ENCODE measurements at places on chromosomes 3 and 15.
A peak's percentile ranks its signal among the peaks of the same experiment; 100 is the strongest.

- peak; percentile 71 for DNase-seq
Observed at GRCh38 chr3:48157950-48158376, 30.3 kb downstream of the CDC25A start.

- DNase-seq = no peak
Observed at GRCh38 chr3:10804183-10804648, 11.8 kb upstream of the SLC6A11 start.

- no peak for DNase-seq
Observed at GRCh38 chr3:37071921-37072320, 78.6 kb downstream of the MLH1 start.

GRCh38 chr3:177928172-177928873 lies 607.9 kb upstream of the KCNMB2 start:
- DNase-seq = no peak

GRCh38 chr15:58297639-58298038 lies 134.2 kb upstream of the LIPC start:
- no peak for DNase-seq

DNA sequence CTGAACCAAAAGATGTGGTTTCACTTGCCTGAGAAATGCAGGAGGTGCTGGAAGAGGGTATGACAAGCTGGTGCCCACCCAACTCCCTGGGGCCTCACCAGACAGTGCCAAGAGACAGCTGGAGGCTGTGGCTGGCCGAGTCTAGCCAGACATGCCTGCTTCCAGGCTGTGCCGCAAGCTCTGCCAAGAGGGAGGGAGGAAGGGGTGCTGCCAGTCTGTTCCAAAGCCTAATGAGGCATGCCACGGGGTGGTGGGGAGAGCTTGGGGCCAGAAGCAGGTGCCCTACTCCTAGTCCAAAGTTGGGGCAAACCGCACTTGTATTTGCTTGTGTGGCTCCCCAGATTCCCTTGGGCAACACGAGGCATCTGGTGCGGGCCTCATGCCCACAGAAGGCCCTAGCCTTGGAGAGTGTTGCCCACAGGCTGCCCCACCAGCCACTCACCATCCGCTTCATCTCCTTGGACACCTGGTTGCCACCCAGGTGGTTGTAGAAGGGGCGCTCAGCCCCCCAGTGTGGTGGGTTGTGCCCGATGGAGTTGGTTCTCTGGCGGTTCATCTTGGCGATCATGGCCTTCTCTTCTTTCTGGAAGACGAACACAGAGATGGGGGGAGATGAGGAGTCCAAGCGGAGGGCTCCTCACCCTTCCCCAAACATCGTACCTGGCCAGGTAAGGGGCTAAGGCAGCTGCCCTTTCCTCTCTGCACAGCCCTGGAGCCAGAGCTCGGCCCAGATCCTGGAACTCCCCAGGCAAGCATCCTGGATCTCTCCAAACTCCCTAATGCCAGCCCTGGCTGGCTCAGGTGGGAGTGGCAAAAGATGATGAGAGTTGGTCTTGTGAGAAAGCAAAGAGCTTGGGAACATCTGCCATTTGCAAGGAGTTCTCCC lies 123.4 kb downstream of the SEC22A start:
- no peak for DNase-seq

- no peak for DNase-seq
Observed at GRCh38 chr3:66949898-66950297, 48.2 kb upstream of the KBTBD8 start.

DNA sequence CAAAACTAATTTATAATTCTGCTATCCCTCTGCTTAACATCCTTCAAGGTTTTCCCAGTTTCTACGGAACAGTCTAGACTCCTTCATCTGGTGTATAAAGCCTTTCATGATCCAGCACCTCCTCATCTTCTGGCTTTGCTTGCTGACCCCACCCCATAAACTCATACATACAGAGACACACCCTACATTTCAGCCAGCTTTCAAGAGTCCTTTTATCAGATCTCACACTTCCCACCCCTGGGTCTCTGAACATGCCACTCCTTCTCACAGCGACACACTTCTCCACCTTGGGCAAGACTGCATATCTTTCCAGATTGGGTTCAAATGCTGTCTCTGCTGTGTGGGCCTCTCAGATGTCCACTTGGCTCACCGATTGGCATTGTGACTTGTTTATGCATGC lies 166.8 kb upstream of the LPP start:
- DNase-seq = no peak

DNA sequence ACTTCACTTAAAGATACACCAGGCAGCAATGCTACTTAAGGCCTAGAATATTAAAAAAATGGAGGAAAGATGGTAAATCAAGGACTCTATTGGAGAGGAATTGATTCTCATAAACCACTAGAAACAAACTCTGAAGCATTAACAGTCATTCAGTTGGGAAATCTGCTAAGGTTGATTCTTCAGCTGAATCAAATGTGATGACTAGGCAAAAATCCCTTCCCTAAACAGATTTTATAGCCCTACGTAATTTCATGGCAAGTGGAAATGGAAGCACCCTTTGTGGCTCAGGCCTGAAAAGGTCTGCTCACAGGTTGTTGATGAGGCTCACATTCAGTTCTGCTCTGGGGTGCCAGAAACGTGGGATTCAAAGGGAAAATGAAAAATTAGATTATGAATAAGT lies 38.8 kb upstream of the ARL14 start:
- DNase-seq = no peak

GRCh38 chr3:173688216-173688842 lies 290.8 kb downstream of the NLGN1 start:
- no peak for DNase-seq

DNA sequence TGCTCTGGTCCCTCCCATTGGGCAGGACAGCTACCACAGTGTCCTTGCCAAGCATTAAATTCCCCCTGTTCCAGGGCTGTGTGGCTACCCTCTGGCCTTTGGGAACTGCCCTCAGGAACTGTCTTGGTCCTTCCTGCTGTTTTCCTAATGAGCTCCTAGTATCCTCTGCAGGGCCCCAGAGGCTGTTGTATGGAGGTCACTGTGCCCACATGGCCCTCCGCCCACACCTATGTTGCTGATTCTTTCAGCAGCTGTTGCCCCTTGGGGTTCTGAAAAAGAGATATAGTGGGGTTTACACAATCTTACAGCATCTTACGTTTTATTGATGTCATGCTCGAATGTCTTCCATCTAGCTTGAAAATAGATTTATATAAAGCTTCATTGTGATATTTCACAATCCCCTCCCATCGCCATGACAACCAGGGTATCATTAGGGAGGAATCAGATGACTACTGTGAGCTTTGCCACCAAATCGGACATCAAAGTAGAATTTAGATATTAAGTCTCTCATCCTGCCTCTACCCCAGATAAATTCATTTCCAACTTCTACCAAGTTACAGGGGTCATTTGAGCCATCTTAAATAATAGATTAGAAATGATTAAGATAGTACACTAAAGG lies 97.1 kb upstream of the NR2E3 start:
- no peak for DNase-seq

DNA sequence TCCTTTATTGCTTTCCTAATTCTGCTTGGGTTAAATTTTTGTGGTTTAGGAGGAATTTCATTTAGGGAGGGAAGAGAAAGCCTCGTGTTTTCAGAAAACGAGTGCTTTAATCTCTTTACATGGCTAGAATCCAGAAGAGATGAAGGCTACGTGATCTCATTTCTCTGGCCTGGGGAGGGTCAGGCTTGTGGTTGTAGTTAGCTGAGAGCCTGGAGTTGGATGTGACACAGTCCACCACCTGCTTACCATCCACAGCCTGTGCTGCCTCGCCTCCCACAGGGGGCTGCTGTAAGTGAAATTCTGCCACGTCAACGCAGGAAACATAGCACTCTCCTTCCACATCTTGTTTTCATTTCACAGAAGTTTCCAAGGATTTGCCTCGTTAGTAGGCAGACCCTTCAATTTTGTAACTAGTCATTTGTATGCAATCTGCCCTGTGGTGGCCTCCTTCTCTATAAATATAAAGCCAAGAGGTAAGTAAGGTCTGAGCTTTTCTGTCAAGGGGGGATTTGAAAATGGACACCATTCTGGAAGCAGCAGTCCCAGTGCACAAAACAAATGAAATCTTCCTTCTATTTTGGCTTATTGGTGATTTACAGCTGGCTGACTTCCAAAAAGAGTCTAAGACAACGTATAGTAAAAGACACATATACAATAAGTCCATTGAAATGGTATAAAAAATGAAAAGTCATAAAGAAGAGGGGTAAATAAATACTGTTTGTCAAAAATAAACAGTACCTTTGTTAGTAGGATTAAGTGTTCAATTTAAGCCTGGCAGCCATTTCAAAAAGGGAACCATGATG lies 3.4 kb downstream of the GXYLT2 start:
- DNase-seq = no peak

- DNase-seq = no peak
Observed at GRCh38 chr15:84992157-84992944, 10.7 kb downstream of the PDE8A start.

GRCh38 chr15:100439514-100439913 lies 89.2 kb downstream of the CERS3 start:
- DNase-seq = no peak

GRCh38 chr15:70387993-70388392 lies 290.3 kb upstream of the TLE3 start:
- no peak for DNase-seq

GRCh38 chr15:100944986-100945385 lies 25.8 kb downstream of the LRRK1 start:
- DNase-seq = no peak

DNA sequence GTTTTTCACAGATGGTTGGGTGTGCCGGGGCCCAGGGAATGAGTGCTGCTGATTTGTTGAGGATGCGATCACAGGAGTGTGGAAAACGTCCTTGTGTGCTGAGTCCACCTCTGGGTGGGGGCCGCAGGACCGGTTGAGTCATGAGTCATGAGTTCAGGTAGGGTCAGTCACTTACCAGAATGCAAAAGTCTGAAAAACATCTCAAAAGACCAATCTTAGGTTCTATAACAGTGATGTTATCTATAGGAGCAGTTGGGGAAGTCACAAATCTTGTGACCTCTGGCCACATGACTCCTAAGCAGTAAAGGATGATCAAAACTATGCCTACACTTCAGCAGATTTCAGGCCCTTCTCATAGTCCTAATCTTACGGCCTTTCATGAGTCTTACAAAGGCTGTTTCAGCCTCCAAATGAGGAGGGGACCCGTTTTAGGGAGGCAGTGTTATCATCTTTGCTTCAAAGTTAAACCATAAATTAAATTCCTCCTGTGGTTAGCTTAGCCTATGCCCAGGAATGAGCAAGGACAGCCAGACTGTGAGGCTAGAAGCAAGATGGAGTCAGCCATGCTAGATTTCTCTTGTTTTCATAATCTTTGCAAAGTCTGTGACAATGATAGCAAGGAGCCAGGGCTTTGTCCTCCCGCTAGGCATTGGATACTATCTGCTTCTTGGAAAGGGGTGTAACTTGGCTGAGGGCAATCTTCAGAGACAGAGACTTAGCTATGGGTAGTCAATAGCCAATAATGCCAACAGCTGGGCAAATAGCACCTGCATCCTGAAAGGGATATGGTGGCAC lies 30.6 kb upstream of the PIAS1 start:
- no peak for DNase-seq

DNA sequence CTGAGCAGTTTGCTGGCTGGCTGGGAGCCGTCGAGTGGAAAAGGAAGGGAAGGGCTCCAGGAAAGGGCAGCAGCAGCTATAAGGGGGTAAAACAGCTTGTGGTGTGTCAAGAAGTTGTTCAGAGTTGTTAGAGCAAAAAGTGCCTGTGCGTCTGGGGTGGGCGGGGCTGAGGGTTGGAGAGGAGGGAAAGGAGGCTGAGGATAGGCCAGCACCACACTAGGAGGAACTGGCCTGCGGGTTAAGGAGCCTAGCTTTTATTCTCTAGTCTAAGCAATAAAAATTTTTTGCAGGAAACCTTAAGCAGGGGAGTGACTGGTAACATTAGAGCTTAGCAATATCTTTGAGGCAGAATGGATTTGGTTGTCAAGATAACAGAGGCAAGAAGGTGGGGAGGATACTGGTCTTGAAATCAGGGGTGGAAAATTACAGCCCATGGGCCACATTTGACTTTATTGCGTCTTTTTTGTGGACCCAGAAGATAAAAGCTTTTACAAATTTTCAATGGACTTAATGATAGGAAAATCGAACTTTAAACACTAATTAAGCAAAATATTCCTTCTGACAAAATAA lies 134.5 kb upstream of the AADACL2 start:
- no peak for DNase-seq

GRCh38 chr3:10160925-10161324 lies 3.8 kb upstream of the IRAK2 start:
- no peak for DNase-seq

DNA sequence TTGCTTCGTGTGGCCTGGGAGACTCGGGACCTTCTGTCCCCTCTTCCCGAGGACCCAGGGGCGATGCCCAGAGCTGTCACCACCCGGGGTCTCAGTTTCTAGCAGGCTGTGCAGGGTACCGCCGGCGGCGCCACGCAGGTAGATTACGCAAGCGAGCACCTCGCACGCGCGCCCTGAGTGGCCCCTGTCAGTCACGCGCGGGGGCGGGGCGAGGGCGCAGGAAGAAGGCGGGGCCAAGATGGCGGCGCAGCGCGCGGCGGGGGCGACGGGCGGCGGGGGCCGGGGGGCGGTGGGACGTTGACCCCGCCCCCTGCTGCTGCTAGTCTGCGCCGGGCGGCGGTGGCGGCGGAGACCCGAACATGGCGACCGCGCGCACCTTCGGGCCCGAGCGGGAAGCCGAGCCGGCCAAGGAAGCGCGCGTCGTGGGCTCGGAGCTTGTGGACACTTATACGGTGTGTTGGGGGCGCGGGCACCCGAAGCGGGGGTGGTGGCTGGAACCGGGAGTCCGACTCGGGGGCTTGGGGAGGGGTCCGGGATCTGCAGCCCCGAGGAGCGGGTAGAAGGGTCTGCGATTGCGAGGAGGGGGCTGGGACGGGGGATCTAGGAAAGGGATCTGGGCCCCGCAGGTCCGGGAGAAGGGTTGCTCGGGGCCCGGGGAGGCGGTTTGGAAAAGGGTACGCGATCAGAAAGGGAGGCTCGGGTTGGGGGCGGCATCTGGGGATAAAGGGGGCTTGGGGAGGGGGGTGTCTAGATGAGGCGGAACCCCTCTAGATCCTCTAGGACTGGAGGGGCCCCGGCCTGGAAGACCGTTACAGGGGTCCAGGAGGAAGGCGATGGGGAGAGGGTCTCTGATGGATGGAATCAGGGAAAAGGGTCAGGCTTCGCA lies at the start of gene NISCH:
Gene NISCH (plus strand): TSS at position 322 of the 886 bp plus-strand sequence. CDS start 38 bp downstream, at position 360.
- peak; percentile 94 for DNase-seq

- no peak for DNase-seq
Observed at GRCh38 chr3:4665197-4665596, 172.0 kb downstream of the ITPR1 start.

DNA sequence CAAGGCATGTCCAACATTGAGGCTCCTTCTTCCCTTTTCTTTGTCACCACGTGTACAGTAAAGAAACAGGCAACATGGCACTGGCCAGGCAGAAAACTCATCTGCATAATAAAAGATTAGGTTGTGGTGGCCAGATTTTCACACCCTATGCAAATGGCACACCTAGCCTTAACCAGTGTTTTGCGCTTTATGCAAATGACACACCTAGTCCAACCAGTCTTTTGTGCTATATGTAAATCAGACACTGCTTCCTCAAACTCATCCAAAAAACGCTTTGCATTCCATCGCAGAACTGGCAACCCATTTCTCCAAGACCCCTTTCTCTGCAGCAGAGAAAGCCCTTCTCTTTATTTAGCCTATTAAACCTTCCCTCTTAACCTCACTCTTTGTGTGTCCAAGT lies 109.1 kb downstream of the ZNF385D start:
- no peak for DNase-seq
